Left colon (tissue), 2 donors: ENCODE measurements at places on chromosomes 6 and 20. TPM values are rescaled to one million over a fixed set of nuclear protein-coding genes. Genes with fewer than 3 reads are reported as not detected.

Gene LST1
- 2.4 TPM for total RNA-seq

Gene CDH4
- 0.06 TPM for total RNA-seq

Gene DNMT3B
- 0.85 TPM for total RNA-seq

Gene FAM184A
- total RNA-seq, result 0.95 TPM
